Daoy (cell line): ENCODE measurements at places on chromosomes 2 and 18.

GRCh38 chr2:59233920-59234319, 992.8 kb upstream of the FANCL start:
- no peak for DNase-seq

GRCh38 chr2:217851191-217852020, 151.4 kb downstream of the TNS1 start:
- DNase-seq = peak; percentile 30

DNA sequence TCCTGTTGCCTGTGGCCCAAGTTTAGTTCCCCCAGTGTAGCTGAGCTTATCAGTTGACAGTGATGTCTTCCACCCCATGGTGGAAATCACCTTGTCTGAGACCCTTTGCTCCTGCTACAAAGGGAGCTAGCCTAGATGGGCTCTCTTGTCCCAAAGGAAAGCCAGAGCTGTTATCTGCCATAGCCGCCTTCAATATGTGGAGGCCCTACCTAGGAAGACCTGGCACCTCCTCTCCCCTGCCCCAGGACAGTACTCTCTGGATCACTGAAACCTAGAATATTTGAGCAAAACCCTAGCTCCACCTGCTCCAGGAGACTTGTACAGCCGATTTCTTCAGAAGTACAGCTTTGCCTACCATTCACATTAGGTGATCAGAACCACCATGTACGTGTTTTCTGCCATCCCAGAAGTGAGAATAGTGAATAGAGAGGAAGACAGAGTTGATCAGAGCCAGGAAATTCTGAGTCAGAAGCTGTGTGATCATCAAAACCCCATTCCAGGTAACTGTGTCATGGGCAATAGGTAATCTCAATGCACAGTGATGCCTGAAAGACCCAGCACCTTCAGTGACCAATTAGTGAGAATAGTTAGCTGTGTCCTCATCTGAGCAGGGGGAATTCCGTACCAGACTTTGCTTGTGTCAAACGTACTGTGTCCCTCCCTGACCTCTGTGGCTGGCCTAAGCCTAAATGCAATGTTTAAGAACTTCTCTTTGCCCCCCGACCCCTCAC, 138.4 kb upstream of the ALPP start:
- no peak for DNase-seq

DNA sequence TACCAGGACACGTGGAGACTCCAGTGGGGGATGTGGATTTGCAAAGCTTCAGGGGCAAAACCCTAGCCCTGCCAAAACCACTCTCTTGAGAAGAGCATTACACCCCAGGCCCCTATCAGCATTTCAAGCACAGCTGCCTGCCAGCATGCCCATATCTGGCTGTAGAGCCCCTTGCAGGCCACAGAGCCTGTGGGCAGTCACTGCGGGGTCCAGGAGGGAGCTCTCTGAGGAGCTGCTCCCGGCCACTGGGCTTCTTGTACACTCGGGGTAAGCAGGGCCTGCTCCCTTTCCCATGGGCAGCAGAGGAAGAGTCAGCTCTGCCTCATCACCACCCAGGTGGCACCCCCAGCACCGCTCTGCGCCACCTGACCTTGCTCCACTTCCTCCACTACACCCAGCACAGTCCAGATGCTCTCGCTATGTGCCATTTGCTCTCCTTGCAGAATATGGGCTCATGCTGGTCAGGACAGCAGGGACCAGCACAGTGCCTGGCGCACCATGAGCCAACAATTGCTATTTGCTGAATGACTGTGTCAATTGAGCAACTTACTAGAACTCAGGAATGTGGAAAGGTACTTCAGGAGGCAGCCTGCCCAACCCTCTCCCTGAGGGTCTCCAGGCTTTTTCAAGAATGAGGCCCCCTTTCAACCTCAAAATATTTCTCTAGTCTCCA, 7.4 kb downstream of the CHST10 start:
- no peak for DNase-seq

- no peak for DNase-seq
Measured at GRCh38 chr2:126877861-126878565, 20.7 kb upstream of the TEX51 start.

- peak; percentile 93 for DNase-seq
Measured at GRCh38 chr2:235024191-235024860, 72.5 kb downstream of the SH3BP4 start.
